NCI-H774 (cell line): ENCODE measurements at places on chromosomes 12 and 14.
A peak's percentile ranks its signal among the peaks of the same experiment; 100 is the strongest.

DNA sequence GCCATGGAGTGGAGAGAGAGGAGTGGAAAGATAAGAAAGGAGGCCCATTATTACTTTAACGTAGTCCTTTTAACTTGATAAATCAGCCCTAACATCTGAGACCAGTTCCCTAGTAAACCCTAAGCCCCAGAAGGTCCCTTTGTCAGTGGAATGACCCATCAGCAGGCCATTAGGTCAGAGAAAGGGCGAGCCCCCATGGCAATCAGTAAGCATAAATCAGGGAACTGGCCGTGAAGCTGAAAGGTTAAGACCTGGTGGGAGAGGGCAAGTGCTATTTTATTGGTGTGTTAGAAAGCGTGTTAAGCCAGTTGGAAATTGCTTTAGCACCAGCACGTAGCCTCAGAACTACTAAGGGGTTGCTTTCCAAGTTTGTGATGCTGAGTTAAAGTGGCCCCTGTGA is 708.0 kb downstream of the BCL11B start:
- DNase-seq = no peak

- no peak for DNase-seq
These were observed 571 bp downstream of the CPNE6 start for GRCh38 chr14:24071836-24072430.

DNA sequence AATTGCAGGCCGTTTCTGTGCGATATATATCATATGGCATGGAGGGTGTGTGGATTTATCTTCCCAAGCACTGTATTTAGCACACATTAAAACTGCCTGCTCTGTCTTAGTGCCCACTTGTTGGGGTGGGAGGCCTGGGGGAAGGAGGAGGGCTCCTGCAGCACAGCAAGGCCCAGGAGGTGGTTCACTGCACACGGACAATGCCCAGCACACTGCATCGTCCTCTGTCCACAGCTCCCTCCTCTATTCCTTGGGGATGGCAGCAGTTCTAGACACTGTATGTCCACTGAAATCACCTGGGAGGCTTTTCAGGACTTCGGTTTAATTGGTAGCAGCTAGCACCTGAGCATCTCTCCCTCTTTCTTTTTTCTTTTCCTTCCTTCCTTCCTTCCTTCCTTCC is 161.2 kb downstream of the KTN1 start:
- no peak for DNase-seq

- no peak for DNase-seq
These were observed 62.7 kb downstream of the NOS1 start for GRCh38 chr12:117298648-117299225.

GRCh38 chr12:102977945-102978706 is 20.7 kb downstream of the ASCL1 start:
- no peak for DNase-seq

GRCh38 chr12:115572440-115572839 is 705.1 kb downstream of the MED13L start:
- no peak for DNase-seq

DNA sequence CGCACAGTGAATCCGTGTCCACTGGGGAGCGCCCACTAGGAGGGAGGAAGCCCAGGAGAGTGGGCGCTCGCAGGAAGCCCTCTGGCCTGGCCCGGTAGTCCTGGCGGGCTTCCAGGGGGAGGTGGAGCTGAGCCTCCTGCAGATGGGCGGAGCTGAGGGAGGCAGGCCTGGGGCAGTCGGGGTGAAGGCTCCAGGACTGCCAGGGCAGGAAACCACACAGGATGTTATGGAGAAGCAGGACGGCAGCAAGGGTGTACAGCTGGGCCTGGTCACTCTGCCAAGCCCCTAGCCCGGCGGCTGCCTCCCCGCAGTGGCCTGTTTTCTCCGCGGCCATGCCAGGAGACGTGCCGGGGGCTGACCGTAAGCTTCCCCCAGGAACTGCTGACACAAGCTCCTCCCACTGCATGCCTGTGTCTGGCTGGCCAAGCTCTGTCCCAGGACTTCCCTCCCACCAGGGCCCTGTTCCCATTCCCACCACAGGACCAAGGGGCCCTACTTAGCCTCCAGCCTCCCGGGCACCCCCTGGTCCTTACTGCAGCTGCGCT is 143.4 kb upstream of the C14orf180 start:
- DNase-seq = no peak

DNA sequence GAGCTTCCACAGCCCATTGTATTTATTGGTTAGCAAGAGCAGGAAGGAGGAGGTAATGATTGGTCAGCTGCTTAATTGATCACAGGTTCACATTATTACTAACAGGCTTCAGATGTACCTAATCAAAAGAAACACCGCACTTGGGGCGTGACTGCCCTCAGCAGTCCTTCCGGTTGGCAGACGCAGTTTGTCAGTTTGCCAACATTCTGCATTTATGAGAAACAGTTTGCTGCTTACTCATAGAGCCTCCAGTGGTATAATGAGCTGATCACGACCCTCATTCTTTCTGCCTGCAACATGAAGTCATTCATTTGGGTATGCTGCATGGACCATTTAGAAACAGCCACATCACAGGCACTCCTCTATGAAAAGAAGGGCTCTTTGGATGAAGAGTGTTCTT is 42.5 kb upstream of the PPM1H start:
- no peak for DNase-seq

DNA sequence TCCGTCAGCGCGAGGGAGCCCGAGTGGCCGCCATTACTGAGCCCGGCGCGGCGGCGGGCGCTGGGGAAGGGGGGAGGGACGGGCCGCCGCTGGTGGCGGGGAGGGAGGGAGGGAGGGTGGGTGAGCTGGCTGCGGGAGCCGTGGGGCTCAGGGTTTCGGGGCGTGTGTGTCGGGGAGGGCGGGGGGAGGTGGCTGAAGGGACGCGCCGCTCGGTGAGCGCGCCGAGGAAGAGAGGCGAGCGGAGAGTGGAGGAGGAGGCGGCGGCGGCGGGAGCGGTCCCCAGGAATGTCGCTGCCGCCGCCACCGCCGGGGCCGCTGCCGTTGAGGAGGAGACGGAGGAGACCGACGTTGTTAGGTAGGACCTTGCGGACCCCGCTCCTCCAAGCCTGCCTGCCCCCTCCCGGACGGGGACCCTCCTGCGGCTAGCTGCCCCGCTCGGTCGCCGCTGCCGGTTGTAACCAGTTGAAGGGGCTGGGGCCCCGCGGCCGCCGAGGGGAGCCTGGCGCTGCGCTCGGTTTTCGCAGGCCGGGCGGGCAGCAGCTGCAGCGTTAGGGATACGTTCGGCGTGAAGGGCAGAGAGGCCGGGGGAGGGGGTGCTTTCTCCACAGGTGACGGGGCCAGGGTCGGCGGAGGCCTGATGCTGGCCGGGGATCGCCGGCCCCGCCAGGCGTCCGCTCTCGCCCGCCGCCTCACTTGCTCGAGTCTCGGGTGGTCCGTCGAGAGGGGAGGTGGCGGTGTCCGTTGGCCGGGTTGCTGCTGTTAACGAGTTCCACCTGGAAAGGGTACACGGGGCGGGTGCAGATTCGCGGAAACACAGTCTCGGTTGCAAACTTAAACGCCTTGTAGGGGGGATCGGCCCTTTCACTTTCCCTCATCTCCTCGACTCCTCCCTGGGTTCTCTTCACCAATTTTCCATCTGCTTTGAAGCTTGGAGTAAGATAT is at the start of gene ARHGAP5:
TSS of gene ARHGAP5 (plus strand) at position 224 of the 942 bp plus-strand sequence. CDS start 13,366 bp downstream, outside the sequence.
- DNase-seq = peak; percentile 45

- no peak for DNase-seq
These were observed 124.9 kb downstream of the BCAT1 start for GRCh38 chr12:24823808-24824515.

- peak; percentile 58 for DNase-seq
These were observed 2.7 kb upstream of the NKX2-8 start for GRCh38 chr14:36585100-36585499.

DNA sequence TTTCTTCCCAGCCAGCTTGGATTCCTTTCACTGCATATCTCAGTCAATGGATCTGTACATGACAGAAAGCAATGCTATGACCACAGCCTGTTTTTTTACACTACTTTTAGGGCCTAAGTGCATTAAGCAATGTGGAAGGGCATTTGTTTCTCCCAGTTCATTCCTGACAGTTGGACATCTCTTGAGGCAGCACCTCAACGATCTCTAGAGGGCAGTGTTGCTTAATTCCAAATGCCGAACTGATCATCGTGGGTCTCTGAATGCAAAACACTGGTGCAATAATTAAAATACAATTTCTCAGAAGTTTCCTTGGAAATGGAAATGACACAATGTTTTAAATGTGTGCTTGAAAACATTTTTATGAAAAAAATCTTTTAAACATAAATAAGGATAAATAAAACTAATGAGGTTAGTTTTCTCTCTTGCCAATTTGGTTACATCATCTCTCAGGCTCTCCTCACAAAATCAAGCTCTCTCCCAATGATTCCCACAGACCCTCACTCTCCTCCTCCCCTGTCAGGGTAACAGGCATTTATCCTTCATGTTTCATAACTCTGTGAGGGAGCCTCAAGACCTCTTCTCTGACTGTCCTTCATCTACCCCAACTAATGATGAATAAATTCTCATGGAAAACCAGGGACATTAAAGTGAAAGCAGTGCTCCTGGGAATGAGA is 192.4 kb upstream of the SLC16A7 start:
- peak; percentile 69 for DNase-seq

DNA sequence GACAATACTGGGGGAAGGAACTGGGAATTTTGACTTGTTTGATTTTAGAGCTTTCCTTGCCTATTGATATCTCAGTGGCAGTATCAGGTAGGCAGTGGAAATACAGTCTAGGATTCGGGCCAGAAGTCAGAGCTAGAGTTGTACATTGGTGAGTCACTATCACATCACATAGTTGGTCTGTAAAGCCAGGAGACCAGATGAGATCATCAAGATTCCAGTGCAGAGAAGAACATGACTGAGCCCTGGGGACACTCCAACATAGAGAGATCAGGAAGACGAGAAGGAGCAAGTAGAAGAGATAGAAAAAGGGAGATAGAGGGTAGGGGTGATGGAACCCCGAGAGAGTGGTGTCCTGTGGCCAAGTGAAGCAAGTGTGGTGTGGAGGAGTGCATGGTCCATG is 46.6 kb upstream of the NR1H4 start:
- no peak for DNase-seq

DNA sequence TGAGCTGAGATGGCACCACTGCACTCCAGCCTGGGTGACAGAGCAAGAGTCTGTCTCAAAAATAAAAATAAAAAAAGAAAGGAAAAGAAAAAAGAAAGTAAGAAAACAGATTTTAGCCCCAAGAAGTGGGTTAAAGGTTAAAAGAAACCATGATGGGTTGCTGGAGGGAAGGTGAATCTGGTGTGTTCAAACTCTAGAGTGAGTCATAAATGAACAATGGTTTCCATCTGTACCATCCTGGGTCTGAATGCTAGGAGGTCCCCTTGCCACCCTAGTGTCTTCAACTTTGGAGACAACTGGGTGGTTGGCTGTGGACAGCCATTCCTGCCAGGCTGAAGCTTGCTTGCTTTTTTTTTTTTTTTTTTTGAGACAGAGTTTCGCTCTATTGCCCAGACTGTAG is 1.6 kb upstream of the RPS26 start:
- DNase-seq = no peak

DNA sequence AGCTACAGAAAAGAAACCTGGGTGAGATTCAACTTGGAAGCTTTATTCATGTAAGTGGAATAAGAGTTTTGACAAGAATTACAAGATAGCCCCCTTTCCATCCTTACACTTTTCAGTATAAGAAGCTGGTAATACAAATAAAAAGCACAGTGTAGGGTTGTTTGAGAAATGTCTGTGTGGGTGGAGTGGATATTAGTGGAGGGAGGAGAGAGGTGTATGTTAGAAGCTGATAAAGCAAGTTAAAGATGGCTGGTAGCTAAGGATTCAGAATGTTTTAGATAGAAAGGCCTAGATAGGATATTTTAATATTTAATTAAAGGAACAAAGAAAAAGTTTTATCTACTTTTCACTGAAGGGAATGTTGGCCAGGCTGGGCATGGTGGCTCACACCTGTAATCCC is 12.5 kb downstream of the CFAP54 start:
- DNase-seq = no peak

- DNase-seq = no peak
These were observed 174.1 kb downstream of the CRADD start for GRCh38 chr12:93851257-93851671.

GRCh38 chr12:117044790-117045159 is 54.4 kb downstream of the TESC start:
- DNase-seq = no peak

DNA sequence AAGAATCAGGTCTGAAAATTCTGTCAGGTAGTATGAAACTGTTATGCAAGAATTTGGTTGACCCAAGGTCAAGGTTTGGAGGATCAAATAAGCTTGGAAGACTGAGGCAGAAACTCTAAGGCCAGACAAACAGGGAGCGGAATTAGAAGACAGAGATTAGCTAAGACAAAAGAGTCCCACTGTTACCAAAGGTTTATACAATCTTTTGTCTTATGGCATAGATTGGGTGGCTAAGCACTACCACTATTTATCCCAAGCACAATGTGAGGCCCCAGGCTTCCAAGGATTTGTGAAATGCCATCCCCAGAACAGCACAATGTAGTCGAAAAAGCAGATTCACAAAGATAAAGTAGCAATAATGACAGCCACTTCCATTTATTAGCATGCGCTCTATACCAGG is 311.2 kb downstream of the SEC23A start:
- no peak for DNase-seq

GRCh38 chr14:32049361-32050088 is 27.6 kb upstream of the ARHGAP5 start:
- DNase-seq = no peak

DNA sequence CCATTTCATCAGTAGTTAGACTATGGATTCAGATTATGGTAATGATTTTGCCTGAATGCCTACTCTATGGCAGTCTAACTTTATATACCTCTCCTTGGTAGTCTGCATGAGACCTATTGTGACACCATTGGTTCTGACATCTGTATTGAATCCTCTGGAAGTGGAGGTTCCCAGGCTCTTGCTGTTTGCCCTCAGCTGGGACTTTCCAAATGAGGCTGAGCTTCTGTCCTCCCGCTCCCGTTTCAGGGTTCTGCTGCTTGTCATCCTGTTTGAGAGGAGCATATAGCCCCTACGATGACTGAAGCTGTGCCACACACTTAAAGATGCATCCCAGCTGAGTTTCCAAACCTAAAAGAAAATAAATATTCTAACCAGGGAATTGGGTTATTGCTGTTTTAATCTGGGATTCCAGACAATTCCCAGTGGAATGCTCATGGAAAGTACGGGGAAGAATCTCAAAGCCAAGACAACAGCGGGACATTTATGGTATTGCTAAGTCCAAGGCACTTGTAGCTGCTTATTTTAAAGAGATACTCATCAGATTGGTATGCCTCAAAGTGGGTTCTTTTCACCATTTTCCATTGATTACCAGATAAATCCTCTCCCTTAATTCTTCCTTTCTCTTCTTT is 105.9 kb downstream of the ETV6 start:
- DNase-seq = no peak

- no peak for DNase-seq
These were observed 9.8 kb upstream of the PNMA1 start for GRCh38 chr14:73723797-73724661.

- no peak for DNase-seq
These were observed 41.1 kb downstream of the ERG28 start for GRCh38 chr14:75619548-75619947.
